ENCODE measurements at places on chromosomes 16 and 17. TPM values are rescaled to one million over a fixed set of nuclear protein-coding genes. Genes with fewer than 3 reads are reported as not detected.

- no peak for DNase-seq
- H3K4me1 ChIP-seq, result peaks cover 37% of the 10 kb centered on the region
- H3K4me3 ChIP-seq, result no peak overlapping the region
Observed at GRCh38 chr17:50141745-50142110, 8.7 kb downstream of the PPP1R9B start.

- peaks cover 23% of the 10 kb centered on the region for H3K4me1 ChIP-seq
- H3K4me3 ChIP-seq, result no peak overlapping the region
- H3K27ac ChIP-seq, result peak overlapping the region; percentile 54
- no peak for DNase-seq
- no peaks in the 10 kb centered on the region for H3K36me3 ChIP-seq
Observed at GRCh38 chr17:66268247-66268927, 34.0 kb upstream of the PRKCA start.

DNA sequence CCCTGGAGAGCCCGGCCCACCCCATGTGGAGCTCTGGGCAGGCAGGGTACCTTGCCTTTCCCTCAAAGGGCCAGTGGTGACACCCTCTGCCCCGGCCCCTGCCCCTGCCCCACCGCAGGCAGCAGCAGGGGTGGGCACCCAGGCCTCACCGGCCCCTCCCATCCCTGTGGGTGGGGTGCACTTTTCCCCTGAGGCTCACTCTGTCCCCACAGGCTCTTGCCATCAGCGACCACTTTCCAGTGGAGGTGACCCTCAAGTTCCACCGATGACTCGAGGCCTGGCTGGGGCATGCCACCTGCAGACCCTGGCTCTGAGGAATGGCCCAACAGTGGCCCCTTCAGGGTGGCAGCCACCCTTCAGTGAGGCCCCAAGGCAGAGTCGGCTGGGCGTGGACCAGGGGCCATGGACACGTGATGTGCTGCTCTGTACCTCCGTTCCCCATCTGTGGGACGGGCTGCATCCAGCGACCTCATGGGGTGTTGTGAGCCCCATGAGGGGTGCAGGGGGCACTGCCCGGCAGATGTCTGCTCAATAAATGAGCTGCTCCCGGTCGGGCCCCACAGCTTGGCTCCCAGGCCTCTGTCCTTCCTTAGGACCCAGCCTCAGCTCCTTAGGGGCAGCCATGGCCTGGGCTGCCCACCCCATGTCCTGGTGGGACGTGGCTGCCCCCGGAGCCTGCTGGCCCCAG, 2.0 kb downstream of the DNASE1L2 start:
- H3K27ac ChIP-seq, result no peak overlapping the region
- peaks cover 2% of the 10 kb centered on the region for H3K4me1 ChIP-seq
- no peak overlapping the region for H3K4me3 ChIP-seq
- peaks cover 7% of the 10 kb centered on the region for H3K36me3 ChIP-seq

- H3K36me3 ChIP-seq, result peaks cover 13% of the 10 kb centered on the region
- no peak for DNase-seq
- no peak overlapping the region for H3K4me3 ChIP-seq
- H3K27ac ChIP-seq, result no peak overlapping the region
Observed at GRCh38 chr16:30942426-30942806, 6.5 kb upstream of the ORAI3 start.

DNA sequence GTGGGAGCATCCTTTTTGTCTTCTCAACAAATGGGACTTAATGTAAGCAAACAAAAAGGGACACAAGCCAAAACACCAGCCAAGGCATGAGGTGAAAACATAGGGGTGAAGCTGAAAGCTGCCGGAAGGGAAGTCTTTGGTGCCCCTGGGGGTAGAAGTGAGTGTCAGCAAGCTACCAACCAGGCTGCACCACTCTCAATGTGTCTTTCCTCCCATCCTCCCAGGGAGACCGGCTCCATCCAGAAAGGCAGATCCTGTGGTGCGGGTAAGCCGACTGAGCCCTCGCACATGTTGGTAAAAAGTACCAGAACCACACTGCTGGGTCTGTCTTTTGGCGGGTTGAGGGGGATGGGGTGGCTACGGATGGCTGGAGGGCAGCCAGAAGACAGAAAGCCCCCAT, 52.0 kb upstream of the SREBF1 start:
- no peak overlapping the region for H3K4me3 ChIP-seq
- H3K36me3 ChIP-seq, result peaks cover 45% of the 10 kb centered on the region
- peaks cover 20% of the 10 kb centered on the region for H3K4me1 ChIP-seq

Gene SOX15
- total RNA-seq, result 0.78 TPM

- H3K27me3 ChIP-seq, result peaks cover 5% of the 10 kb centered on the region
- no peak for DNase-seq
- no peak overlapping the region for H3K27ac ChIP-seq
- H3K4me3 ChIP-seq, result no peak overlapping the region
Observed at GRCh38 chr17:45852535-45853297, 8.0 kb downstream of the SPPL2C start.

All from osteocyte (in vitro differentiated cells).